ENCODE measurements at places on chromosomes 4 and X.

- no peak for DNase-seq
These were observed 119.5 kb downstream of the GPC3 start for GRCh38 chrX:133865761-133866471.

- DNase-seq: no peak
These were observed 30.3 kb downstream of the BMP3 start for GRCh38 chr4:81060587-81061343.

DNA sequence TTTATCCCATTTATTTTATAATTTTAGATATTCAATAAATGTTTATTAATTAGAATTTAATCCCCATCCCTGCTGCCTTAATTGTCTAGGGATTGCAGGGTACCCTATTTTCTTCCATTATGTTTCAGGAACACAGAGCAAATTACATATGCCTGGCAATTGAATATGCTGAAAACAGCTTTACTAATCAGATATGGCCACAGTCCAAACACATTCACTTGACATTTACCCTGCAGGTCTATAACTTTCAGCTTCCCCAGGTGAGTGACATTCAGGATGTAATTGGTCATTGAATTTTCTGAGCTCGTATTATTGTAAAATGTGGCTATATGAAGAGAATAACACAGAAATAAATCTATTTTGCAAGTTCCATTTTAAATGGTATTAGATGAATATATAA is 218.7 kb upstream of the NDST4 start:
- no peak for DNase-seq

- no peak for DNase-seq
These were observed 26.4 kb upstream of the MED14 start for GRCh38 chrX:40761762-40762161.

DNA sequence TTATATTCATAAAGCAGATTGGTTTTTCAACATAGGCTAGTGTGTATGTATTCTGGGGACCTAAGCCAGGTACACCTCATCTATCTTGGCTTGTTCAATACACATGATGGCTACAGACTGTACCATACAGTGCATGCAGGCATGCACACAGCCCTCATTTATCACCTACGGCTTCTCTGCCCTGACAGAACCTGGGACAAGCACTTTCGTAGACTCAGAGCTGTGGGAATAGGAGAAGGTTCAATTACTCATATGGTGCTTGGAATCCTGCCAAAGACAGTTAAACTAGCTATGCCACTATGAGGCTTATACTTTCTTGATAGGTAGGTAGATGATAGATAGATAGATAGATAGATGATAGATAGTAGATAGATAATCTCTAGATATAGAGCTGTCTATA is 457.2 kb downstream of the GALNTL6 start:
- no peak for DNase-seq

- DNase-seq: no peak
These were observed 27.8 kb downstream of the TCEAL1 start for GRCh38 chrX:103656617-103657016.

- peak; percentile 64 for DNase-seq
These were observed 337 bp downstream of the STIM2 start for GRCh38 chr4:26860922-26861433.

GRCh38 chrX:148672517-148672916 is 172.1 kb downstream of the AFF2 start:
- DNase-seq: no peak

DNA sequence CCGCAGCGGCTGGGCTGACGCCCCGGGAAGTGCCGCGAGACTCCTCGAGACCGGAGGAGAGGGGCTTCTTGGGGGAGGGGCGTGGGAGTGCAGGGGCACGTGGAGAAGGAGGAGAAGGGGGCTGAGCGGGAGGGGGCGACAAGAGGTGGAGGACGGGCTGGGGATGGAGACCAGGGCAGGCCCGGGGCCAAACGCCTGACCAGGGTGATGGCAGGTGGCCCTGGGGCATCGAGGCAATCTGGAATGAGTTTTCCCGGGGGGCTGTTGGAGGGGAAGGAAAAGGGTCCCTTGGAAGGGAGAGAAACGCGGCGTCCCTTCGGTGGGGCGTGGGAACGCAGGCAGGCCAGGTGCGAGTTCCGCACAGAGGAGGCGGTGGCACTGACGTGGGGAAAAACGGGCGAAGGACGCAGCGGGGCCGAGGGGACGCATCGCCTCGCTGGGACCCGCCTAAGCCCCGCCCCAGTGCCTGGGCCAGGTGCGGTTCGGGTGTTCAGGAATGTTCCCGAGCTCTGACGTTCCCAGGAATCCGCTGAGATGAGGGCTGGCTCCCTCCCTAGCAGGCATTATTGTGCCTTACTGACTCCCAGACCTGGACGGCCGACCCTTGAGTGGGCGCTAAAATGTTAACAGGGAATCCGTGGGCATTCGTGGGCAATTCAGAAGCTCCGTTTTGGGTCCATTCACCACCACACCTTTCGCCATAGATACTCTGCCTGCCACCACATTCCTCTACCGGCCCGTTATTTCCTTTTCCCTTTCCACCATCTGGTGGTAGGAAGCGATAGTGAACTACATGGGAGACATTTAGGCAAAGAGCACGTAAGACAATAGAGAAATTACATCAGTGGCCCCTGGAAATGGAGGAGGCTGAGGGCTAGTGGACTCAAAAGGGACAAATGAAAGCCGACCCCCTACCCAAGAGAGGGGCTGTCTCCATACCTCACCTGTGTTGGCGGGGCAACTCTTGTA is 795 bp upstream of the SH3KBP1 start:
- peak; percentile 44 for DNase-seq

DNA sequence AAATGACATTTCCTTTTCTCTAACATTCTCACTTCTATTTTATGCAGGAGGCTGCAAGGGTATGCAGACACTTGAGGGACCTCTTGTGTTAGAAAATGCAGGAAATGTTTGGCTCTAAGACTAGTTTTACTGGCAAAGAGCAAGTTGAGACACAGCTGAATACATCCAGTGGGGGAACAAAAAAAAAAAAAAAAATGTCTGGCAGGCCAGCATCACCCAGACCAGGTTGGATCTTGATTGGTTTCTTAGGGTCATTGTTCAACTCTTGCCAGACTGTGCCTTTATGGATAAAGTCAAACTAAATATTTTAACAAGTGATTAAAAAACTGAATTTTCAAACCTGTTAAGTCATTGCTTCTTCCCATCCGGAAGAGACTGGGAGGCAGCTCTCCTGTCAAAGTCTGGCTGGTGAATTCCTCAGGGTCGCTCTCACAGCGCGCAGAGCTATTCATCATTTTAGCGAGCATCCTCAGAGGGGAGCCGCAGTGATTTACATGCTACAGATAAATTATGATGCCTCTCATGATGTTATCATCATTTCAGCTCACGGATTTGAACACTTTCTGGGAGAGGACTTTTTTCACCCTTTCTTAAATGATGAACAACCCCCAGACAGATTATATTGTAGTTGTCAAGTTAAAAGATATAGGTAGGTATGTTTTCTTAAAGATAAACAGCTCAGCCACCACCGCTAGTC is 23.6 kb upstream of the PACRGL start:
- DNase-seq: no peak

GRCh38 chrX:39144956-39145355 is 343.7 kb downstream of the MID1IP1 start:
- DNase-seq: no peak

GRCh38 chr4:89293299-89293698 is 14.3 kb downstream of the GPRIN3 start:
- DNase-seq: no peak

- no peak for DNase-seq
These were observed 85.6 kb downstream of the SLIT2 start for GRCh38 chr4:20337261-20337664.

GRCh38 chr4:138972956-138973801 is 42.4 kb upstream of the NOCT start:
- DNase-seq: no peak

- DNase-seq: no peak
These were observed 25.1 kb upstream of the JAKMIP1 start for GRCh38 chr4:6225469-6225868.

DNA sequence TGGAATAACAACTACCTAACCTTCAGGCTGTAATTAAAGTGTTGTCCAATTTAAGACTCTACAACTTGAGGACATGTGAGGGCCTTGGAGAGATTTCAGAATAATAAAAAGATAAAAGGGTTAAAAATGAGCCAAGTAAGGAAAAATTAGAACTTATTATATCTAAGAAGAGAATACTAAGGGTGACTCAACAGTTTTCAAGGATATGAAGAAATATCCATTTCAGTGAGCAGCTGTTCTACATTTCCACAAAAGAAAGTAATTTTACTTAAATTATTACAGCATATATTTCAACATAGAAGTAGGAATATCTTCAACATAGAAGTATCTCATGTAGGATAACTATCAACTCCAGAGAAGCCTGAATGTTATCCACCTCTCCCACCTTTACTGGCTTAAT is 11.3 kb downstream of the SNX12 start:
- DNase-seq: no peak

GRCh38 chrX:153495903-153496589 is 1.3 kb downstream of the BGN start:
- no peak for DNase-seq

DNA sequence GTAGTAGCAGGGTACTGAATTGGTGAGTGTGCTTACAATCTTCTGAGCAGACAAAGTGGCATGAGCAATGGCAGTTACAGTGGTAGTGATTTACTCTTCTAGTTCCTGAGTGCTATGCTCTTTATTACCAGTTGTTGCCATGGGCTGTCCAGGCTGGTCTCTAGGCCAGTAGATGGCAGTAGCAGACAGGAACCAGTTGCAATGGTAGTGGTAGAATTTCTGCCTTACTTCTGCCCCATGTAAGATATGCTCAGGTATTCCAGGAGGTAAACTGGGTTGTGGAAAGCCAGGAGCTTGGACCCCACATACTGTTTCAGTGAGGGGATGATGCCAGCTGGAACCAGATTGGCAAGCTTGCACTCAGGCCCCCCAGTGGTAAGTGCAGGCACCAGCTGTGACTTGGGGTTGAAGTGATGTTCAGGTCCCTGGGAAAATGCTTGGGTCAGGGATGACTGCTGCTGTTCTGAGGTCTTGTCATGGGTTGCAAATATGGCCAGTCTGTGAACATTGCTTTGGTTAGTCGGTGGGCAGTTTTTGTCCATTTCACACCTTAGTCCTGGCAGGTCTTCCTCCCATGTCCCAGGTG is 63.0 kb upstream of the ZXDB start:
- no peak for DNase-seq

GRCh38 chrX:15204130-15204751 is 65.6 kb downstream of the ASB9 start:
- DNase-seq: no peak

DNA sequence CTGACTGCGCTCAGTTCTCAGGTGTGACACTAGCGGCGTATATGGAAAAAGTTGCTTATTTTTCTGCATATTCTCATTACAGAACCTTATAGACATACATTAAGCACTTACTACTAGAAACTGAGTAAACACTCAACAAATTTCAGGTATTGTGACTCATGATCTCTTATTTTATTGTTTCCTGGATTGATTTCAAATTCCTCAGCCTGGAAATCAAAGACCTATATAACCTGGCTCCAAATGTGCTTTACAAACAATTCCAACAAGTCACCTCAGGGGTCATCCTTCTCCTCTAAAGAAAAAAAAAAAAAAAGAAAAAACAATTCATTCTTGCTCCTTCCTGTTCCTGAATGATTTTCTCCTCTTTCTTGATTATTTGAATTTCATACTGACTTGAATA is 152.3 kb downstream of the ADAM29 start:
- DNase-seq: no peak

DNA sequence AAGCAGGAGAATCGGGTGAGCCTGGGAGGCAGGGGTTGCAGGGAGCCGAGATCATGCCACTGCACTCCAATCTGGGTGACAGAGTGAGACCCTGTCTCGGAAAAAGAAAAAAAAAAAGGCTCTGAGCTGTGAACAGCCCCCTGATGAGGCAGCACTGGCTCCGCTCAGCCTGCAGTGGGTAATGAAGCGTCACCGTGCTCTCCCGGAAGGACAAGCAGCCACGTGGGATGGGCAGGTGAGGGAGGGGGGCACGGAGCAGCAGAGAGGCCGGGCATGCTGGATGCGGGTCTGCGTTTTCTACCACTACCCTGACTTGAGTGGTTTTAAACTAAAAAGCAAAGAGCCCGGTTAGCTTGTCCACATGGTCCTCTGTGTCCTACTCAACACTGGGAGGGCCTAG is 15.5 kb downstream of the TACC3 start:
- DNase-seq: no peak

GRCh38 chr4:139740531-139741041 is 75.0 kb downstream of the MGST2 start:
- no peak for DNase-seq

DNA sequence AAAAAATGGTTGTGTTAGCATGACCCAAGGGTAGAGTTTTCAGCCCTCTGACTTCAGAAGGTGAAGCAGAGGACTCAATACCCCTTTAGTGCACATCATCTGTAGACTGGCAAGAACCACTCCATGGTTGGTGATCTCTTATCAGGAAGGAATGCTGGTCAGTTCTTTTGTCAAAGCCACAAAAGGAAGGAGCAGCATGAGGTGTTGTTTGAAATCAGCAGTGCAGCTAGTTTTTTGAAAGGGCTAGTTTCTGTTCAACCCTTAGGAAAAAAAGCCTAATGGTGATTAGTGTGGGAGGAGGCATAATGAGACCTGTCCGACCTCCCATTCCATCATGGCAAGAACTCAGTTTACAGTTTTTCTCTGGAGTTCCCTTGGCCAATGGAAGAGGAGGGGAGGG is 362.0 kb upstream of the CT83 start:
- DNase-seq: no peak

- DNase-seq: no peak
These were observed 16.6 kb downstream of the ENPEP start for GRCh38 chr4:110492522-110492921.

- DNase-seq: no peak
These were observed 265.7 kb downstream of the IQCM start for GRCh38 chr4:149549911-149550310.

DNA sequence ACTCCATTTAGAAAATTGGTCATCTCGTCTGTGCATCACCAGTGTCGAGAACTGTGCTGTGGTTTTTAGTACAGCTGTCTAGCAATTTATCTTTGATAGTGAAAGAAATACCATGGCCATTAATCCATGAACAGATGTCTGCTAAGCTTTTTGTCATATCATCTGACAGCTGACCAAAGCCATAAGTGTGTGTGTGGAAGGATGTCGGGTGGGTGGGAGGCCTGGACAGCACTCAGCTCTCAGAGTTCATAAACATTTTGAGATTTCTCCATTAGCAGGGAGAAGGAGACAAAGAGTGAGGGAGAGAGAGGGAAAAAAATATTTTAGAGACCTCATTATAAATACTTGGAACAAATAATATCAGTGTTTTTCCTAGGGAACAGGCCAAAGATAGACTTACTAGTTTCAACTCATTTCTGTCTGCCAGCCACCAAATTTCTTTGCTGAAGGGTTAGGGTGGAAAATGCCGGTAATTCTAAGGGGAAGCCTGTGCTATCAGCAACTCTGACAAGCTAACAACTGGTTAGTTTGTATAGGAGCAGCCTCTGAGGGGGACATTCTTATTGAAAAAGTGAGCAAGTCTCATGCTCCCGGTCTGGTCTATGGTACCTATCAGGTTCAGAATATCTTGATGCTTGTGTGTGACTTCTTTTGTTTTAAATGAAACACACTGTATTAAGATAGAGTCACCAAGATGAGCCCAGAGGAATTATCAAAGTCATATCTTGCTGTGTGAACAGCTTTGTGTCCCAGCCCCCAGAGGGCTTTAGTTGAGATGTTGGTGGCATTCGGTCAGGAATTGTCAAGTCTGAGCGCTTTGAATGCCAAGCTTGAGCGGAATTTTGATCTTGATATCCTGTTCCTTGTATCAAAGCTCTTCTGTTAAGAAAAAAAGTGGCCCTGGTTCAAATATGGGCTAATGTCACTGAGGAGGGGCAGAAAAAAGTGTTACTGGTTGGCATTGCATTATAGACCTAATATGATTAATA is 41.9 kb upstream of the PDLIM3 start:
- no peak for DNase-seq

Measured in stimulated activated naive CD8-positive, alpha-beta T cell treated with anti-CD3 and anti-CD28 coated beads, Interleukin-15, Interleukin-2, amounts not matched to agents 100 U/mL and 50 U/mL, for 24 hours (primary cell).